Stimulated activated CD4-positive, alpha-beta T cell treated with anti-CD3 and anti-CD28 coated beads, Interleukin-4, amount 100 ng/mL, for 1 hour (primary cell): ENCODE measurements at places on chromosomes 1 and 21.

GRCh38 chr1:108704496-108704895 is 8.2 kb upstream of the FNDC7 start:
- DNase-seq = no peak

DNA sequence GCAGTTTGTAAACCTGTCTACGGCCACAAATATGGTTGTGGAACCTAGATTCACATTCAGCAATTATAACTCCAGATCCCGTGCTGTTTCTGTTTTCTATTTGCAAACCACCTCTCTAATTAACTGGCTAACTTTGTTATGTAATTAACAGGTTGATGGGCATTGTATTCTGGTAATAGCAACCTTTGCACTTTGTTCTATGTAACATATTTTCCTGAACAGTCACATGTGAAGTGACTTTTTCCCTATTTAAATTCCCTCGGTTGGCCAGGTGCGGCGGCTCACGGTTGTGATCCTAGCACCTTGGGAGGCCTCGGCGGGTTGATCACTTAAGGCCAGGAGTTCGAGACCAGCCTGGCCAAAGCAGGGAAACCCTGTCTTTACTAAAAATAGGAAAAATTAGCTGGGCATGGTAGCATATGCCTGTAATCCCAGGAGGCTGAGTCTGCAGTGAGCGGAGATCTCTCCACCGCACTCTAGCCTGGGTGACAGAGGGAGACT is 1.4 kb downstream of the ACADM start:
- no peak for DNase-seq

DNA sequence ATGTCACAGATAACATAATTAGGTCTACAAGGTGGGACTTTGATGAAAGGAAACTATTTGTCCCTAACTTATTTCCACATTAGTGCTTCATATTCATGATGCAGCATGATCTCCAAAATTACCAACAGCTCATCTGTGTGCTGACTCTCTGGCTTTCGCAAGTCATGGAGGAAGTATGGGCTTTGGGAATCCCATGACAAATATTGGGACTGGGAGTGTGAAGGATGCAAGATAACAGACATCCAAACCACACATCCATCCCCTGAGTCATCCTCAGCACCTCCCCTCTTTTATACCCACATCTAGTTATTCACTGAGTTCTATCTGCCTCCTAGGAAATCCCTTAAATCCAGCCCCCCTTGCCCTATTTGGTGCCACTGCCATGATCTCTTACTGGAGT is 102.8 kb upstream of the COL24A1 start:
- no peak for DNase-seq

GRCh38 chr1:96934282-96934681 is 212.7 kb downstream of the PTBP2 start:
- no peak for DNase-seq

- DNase-seq = no peak
Observed at GRCh38 chr1:204134103-204134502, 17.7 kb downstream of the ETNK2 start.

DNA sequence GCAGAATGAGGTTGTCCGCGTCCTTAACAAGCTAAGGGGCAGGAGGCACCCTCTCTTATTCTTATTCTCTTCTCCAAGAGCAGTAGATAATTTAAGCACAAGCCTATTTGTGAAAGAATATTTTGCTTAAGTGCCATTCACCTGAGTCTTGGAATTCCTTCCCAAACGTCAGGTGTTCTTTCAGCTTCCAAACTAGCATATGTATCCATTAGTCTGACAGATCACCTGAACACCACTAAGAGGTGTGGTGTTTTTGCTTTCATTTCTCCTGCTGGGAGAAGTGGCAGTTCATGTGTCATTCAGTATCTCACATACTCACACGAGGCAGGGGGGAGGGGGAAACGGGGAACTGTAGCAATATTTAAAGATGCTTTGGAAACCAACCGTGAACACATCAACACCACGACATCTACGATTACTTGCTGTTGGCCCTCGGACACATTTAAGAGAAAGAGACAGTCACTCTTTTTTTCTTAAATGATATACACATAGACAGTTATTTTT is 45.5 kb upstream of the RBM15 start:
- no peak for DNase-seq

DNA sequence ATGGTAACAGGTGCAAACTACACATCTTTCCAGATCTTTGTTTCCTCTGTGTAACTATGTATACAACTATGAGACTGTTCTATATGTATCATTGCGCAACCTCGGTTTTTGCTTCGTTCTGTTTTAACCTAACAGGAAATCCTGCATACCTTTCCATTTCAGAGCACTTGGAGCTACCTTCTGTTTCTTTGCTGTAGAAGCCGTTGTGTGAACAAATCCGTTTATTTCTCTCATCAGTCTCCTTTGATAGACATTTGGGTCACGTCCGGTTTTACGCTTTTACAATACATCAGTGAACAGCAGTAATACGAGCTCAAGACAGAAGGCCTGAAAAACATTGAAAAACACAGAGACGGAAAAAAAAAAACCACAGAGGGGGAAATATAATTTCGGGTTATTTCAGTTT is 10.5 kb downstream of the ATP5IF1 start:
- DNase-seq = no peak

DNA sequence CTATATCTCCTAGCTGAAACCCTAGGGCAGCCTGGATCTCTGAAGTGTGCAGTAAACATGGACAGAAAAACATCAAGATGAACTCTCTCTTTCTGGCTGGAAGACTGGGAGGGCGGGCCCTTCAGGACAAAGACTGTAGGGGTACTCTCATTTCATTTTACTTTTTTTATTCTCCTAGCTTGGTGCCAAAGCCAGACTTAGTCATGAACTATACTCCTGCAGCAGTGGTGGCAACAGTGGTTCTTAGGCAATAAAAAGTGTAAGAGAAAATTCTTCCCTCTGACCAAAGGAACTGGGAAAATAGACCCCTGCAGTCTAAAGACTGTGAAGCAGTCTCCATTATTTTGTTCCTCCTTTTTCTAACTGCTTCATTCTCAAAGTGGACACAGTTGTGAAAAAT is 213.8 kb upstream of the JUN start:
- no peak for DNase-seq

- DNase-seq = no peak
Observed at GRCh38 chr1:6912518-6912917, 127.3 kb downstream of the CAMTA1 start.

- no peak for DNase-seq
Observed at GRCh38 chr1:160807738-160808137, 11.8 kb downstream of the LY9 start.

DNA sequence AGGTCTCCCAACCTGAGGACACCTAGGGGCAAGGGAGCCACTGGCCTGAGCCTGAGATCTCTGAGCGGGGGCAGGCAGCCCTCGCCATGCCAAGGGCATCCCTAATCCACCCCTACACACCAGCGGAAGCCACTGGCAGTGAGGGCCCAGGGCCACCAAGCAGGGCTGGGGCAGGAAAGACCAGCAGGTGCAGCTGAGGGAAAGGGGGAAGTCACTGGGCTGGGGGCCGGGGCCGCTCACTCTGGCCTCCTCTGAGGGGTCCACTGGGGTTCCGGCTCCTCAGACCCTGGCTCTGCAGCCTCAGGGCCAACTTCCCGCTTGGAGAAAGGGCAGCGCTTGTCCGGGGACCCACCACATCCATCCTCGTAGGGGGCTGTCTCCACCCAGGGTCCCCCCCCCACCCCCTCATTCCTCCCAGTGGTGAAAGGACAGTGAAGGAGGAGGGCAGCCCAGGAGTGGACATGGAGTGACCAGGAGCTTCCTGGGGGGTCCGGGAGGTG is 42.5 kb upstream of the ACTRT2 start:
- no peak for DNase-seq

GRCh38 chr1:156772728-156773497 is 5.6 kb downstream of the PRCC start:
- DNase-seq = no peak
